Esophagus squamous epithelium (tissue), 5 donors: ENCODE measurements at places on chromosomes 6 and 20.

DNA sequence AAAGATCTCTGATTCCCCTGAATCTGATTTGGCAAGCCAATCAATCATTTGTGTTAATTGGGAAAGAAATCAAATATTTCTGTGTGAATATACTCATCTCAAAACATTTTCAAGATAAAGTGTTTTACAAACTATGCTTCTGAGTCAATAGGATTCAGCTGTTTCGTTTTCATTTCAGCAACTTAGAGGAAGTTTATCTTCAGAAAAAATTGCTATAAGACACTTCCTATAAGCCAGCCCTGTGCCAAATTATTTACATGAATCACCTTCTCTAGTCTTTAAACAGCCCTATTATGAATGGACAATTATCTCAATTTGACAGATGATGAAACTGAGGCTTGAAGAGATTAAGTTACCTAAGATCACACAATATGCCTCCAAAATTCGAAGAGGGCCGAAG lies 10.9 kb downstream of the DEFB129 start:
- no peak for DNase-seq

- no peak for DNase-seq
These were observed 207.7 kb upstream of the JARID2 start for GRCh38 chr6:15038013-15038791.

DNA sequence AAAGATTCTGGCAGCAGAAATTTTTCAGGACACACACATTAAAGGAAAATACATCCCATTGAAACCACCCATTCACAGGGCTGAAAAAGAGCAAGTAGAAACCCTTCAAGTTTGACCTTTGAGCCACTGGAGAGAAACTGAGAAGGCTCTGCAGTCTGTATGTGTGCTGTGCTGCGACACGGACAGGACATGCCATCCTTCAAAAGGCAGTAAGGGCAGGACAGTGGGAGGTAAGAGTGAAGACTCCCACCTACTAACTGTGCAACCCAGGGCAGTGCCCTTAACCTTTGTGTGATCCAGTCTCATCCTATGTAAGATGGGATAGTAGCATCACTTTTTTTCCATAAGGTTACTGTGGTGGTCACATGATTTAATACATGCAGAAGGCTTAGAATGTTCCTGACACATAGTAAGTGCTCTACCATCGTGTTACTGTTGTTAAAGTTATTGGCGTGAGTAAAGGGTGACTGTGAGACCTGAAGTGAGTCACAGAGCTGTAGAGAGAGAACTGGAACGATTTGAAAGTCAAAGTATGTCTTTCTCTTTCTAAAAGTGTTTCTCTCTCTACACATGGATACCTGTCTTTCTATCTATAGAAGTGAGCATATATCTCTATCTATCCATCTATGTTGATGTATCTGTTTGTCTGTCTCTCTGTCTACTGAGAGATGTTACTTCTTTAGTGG lies 153.7 kb upstream of the OLIG3 start:
- no peak for DNase-seq

DNA sequence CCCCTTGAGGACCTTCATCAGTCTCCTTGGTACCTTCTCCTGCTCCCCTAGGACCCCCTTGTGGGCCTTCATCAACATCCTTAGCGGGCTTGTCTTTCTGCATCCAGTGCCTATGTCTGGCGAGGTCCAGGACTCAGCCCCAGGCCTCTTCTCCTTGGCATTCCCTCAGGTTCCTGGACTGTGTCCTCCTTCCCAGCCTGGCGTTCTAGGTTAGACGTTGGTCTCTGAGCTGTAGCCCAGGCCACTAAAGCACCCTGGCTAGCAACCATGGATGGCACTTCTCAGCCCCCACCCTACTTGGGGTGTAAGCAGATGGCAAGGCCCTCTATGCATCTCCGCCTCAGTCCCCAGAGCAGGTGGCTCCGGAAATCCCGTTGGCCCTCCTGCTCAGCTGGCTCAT lies 51.5 kb upstream of the NNAT start:
- DNase-seq = no peak

DNA sequence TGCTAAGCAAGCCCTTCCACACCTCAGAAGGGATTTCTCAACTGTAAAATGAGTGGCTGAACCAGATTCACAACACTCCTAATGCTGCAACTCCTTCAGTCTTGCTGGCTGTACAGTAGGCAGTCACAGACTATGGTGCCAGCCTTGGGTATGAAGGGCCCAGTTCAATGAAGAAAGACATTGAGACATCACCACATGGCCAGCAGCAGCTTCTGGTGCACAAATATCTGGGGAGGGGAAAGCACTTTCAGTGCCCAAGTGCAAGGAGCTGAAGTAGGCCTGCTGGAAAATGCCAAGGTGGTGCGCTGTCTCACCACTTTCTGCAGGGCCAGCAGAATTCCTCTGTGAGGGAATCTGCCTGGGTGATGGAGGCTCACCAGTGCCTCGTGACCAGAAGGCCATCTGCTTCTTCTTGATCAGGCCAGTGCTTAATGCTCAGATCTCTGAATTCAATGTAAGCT lies 1.8 kb downstream of the PLA2G7 start:
- DNase-seq = no peak

DNA sequence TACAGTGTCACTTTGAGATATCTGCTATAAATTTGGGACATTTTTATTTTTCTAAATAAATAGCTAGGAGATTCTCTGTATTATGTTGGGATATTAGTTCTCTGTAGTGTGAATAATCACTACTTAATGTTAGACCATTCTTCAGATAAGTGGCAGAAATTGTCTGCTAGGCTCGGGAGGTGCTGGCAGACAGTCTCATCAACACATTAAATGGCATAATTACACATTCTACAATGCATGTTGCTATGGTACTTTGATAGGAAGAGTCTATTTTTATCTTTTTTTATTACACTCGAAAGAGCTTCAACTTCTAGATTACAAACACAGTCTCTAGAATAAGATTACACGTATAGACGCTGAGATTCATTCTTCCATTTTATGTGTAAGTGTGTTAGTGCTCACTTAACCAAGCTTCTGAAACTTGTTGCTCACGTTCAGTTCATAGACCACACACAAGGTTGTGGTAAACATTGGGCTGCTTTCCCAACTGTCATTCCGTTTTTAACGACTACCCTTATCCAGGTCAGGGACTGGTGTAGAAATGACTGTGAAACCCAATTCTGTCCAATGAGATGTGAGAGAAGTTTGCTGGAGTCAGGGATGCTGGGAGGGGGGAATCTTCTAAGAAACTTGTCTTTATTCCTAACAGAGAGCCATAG lies 78.6 kb downstream of the TPBG start:
- DNase-seq = no peak

GRCh38 chr20:48861444-48861843 lies 33.6 kb upstream of the PREX1 start:
- no peak for DNase-seq

DNA sequence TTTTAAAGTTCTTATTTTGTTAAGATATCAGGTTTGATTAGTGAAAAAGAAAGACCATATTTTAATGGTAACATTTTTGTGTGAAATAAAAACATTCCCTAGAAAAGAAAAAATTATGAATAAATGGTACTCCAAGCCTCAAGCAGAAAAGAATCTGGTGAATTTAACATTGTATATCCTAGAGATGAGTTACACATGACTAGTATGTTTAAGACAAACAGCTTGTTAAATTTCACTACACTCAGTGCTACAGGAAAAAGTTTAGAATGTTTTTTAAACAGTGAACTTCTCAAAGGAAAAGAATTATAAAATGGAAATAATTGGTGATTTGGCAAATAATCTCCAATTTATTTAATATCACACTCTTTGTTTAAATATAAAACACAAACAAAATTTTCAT lies 222.7 kb upstream of the MCHR2 start:
- no peak for DNase-seq

GRCh38 chr6:170045981-170046667 lies 244.8 kb downstream of the DLL1 start:
- DNase-seq = no peak

- no peak for DNase-seq
These were observed 55.0 kb downstream of the FOXA2 start for GRCh38 chr20:22529150-22530019.

GRCh38 chr20:47957135-47957534 lies 171.9 kb upstream of the SULF2 start:
- no peak for DNase-seq

GRCh38 chr20:21424846-21425245 lies 27.5 kb upstream of the NKX2-4 start:
- DNase-seq = no peak

GRCh38 chr20:21027569-21027968 lies 78.6 kb downstream of the LINC00237 start:
- no peak for DNase-seq

DNA sequence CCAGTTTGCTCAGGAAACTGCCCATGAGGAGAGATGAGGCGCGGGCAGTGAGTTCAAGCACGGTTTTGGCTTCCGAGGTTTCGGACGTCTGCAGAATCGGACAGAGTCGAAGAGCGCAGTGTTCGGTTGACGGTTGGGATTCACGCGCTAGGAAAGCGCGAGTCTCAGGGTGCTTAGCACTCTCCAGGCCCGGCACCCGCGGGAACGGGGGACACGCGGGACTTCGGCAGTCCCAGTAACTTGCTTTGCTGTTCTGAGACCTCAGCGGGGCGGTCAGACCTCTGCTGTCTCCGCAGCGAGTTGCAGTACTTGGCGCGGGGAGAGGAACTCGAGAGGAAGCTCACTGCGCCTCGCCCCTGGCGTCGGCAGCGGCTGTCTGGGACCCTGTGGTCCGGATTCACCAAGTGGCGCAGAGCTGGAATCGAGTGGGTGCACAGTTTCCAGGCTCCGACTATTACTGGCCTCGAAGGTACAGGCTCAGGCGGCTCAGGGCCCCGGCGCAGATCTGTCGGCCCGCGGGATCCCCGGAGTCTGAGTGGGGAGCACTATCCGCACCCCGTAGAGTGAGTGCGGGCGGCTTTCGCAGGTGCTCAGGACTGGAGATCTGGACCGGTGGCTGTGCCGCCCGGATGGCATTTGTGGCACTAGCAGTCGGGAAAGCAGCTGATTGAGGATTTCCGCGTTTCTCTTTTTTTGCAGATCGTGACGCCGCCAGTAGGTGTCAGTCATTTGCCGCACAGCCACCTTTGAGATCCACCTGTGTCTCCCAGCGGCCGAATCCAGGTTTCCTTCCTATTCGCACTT lies at the start of gene POM121L2:
Gene POM121L2 (minus strand): TSS at position 128 of the 804 bp plus-strand sequence. CDS start 103 bp downstream, at position 25.
- no peak for DNase-seq

DNA sequence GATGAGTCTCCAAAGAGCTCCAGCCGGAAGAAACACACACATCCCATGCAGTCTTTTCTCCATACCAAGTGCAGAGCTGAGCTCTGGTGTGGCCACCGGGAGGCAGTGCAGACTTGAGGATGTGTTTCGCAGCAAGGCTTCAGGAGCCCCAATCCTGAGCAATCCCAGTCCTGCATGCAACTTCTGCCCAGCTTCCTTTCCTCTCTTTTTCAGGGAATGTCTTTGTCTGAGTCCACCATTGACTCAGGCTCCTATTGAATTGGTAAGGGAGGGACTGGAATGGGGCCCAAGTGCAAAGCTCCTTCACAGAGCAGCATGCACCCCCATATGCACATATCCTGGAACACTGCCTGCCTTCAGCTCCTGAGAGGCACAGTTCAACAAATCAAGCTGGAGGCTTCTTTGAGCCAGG lies 50.5 kb upstream of the ASIP start:
- no peak for DNase-seq

DNA sequence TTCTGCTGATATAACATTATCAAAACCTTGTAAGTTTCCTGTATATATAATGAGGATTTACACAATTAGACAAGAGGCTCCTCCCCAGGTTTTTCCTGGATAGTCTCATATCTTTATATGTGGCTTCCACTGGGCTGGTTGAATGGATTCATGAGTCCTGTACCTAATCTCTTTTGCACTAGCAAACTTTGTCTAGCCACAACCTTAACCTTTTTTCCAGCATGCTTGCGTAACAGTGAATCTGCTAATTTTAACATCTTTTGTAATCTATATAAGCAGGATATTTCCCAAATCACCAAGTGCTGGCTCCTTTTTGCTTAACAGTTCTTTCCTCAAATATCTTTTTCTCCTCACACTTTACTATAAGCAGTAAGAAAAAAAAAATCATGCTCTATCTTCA lies 153.6 kb downstream of the COL21A1 start:
- no peak for DNase-seq

DNA sequence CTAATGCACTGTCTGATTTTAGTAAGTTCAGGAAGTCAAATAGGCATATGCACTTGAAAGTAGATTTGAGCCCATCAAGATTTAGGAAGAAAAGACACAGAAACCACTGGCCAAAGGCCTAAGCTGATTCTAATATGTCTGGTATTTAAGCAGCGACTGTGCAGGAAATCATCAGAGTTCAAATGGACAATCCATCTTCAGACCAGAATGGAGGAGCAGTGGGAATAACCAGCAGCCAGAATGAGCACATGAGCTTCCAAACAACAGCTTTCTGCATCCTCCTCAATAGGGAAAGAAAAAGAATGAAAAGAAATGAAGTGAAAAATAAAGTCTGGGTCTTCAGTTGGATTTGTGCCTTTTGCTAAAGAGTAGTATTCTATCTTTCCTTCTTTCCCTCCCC lies 50.6 kb downstream of the SOD2 start:
- no peak for DNase-seq

DNA sequence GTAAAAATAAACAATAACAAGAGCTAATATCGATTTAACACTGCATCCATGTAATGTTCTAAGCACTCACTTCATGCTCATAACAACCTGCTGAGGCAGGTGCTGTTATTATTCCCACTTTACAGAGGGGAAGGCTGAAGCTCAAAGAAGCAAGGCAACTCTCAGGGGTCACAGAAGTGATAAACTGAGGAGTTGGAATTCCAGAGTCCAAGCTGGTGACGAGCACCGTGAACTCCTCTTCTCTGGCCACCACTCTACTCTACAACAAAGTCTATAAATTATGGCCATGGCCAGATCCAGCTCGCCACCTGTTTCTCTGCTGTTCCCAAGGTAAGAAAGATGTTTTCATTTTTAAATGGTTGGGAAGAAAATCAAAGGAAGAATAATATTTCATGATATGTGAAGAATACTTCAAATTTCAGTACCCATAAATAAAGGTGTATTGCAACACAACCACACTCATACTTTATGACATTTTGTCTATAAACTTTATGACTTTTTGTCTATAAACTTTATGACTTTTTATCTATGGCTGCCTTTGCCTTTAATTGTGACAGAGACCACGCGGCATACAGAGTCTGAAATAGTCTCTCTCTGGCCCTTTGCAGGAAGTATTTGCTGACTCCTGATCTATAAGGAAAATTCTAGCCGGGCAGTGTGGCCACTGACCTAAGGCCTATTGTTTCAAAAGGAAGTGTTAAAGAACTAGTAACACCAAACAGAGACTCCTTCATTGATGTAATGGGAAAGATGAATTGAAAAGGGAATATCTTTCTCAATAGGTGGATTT lies 113.2 kb upstream of the KCNG1 start:
- no peak for DNase-seq

DNA sequence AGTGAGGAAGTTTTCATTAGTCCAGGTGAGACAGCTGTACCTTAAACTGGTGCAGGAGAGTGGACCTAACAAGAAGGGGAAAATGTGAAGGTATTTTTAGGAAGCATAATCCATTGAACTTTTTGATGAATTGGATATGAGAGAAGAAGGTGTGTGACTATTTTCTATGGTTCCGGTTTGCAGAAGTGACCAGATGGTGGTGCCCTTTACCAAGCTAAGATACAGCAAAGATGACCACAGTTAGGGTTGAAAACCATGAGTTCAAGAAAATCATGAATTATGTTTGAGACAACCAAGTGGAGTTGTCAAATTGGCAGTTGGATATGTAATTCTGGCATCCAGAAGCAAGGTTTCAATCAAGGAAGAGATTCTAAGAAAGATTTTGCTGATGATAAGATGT lies 61.9 kb upstream of the NRSN1 start:
- no peak for DNase-seq
